Stimulated activated CD4-positive, alpha-beta T cell treated with anti-CD3 and anti-CD28 coated beads, Interleukin-1b, Interleukin-23, amount 100 ng/mL, for 1 hour (primary cell): ENCODE measurements at places on chromosomes 12 and 14.

GRCh38 chr12:130658145-130658911 lies 57.8 kb downstream of the RIMBP2 start:
- no peak for DNase-seq

- no peak for DNase-seq
These were observed 949.7 kb downstream of the TRHDE start for GRCh38 chr12:73221836-73222235.

DNA sequence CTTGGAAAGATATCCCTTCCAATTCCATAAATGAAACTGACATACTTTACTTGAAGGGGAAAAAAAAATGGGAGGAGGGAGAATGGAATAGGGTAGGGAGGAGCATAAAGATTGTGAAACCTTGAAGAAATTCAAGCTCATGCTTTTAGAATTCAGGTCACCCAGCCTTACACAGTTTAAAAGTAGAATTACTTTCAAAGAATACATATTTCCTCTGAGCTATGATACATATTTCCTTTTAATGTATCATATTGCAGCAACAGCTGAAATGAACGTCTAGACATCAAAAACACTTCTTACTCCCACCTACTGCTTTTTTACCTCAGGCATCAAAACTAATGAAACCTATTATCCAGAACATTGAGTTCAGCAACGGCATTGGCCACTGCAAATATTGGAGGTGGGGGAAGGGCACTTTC lies 156.0 kb downstream of the MED13L start:
- no peak for DNase-seq

DNA sequence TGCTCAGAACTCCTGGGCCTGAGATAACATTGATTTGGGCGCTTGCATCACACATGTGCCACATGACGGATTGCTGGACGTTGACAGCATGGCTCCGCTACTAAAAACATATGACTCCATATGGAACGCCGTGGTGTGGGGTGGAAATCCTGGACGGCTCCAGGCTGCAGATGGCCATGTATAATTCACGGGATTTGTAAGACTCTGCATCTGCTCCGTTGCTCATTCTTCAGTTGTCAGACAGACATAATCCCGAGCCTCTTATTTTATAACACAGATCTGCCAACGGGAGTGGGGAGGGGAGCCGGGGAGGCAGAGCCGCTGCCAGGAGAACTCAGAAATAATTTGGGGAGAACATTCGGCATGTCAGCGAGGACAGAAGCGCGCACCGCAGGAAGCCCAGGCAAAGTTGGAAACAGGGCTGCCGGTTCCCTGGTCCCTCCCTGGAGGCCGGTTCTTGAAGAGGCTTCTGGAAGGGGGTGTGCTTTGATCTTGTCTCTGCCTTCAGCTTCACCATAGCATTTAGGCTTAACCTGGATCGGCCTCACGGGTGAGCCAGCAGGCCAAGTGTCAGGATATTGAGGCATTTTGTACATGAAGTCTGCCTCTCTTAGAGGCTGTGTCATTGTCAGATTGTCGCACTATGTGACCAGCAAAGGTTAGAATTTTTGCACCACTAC lies 45.8 kb upstream of the MYL2 start:
- DNase-seq, result no peak

- no peak for DNase-seq
These were observed 179.7 kb downstream of the SSPN start for GRCh38 chr12:26374934-26375680.

- no peak for DNase-seq
These were observed 79.3 kb downstream of the ZFC3H1 start for GRCh38 chr12:71584356-71584755.

DNA sequence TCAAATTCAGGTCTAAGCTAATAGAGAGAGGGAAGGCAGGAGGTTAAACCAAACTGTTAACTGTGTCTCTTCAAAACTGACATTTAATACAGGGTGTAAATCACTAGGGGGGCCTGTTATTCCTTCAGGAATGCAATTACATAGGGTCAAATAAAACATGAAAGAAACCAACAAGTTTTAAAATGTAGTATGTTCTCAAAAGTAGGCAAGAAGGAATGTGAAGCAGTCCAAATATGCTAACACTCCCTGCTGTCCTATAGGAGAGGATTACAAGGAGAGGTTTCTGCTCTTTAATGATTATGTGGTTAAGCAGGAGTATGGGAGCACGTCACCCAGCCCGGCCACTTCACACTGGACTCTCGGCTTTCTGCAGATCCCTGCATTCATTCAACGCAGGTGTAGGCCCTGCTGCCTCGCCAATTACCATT lies 42.5 kb upstream of the BMP4 start:
- DNase-seq, result no peak

- no peak for DNase-seq
These were observed 12.3 kb upstream of the TMED10 start for GRCh38 chr14:75188520-75189268.

DNA sequence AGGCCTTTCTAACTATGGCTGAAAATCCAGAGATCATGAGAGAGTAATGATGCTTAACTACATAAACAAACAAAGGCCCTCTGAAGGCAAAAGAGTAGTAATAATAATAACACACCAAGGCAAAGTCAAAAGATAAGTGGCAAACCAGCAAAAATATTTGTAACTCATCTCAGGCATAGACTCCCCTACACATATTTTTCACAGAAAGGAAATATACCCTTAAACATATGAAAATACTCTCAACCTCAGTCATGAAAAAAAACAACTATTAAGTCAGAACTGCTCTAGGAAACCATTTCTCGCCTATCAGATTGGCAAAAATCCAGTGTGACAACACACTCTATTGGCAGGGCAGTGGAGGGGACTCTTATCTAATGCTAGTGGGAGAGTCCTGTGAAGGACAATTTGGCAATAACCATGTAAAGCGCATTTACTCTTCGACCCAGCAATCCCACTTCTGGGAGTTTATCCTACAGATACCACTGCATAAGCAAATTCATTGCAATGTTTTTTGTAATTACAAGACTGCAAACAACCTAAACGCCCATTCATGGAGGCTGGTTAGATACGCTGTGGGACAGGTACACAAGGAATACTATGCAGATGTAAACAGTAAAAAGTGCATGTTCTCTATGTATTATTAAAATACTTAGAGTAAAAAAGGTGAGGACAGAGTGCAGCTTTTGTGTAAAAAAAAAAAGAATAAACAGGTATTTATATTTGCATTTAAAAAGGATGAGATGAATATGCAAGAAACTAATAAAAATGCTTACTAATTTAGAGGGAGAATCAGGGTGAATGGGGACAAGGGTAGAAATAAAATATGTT lies 26.0 kb upstream of the IL22 start:
- DNase-seq, result no peak

GRCh38 chr14:55142466-55142865 lies 13.4 kb downstream of the LGALS3 start:
- DNase-seq, result no peak

DNA sequence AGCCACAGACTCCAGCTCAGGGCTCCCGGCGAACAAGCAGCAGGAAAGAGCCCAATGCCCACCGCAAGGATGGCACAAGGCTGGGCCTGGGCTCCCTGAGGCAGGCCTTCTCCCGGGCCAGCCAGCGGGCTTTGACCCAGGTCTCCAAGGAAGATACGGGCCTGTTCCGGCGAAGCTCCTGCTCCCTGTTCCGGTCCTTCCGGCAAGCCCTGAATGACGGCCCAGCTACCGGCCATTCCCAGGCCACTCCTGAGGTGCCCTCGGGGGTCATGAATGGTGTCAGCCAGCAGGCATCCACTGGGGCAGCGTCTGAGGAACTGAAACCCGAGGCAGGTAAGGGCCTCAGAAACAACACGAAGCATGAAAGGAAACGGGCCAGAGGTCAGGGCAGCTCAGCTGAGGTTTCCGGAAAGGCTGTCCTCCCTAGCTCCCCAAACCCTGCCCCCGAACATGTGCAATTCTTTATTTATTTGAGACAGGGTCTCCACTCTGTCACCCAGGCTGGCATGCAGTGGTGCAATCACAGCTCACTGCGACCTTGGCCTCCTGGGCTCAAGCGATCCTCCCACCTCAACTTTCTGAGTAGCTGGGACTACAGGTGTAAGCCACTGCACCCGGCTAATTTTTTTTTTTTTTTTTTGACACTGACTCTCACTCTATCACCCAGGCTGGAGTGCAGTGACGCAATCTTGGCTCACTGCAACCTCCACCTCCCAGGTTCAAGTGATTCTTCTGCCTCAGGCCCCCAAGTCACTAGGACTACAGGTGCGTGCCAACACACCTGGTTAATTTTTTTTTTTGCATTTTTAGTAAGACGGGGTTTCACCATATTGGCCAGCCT lies 6.0 kb downstream of the EXOC3L4 start:
- no peak for DNase-seq

GRCh38 chr12:117058442-117059072 lies 40.7 kb downstream of the TESC start:
- DNase-seq, result no peak

GRCh38 chr12:56337753-56338251 lies 882 bp upstream of the IL23A start:
- DNase-seq, result no peak

- DNase-seq, result no peak
These were observed 352 bp downstream of the PLXNC1 start for GRCh38 chr12:94148739-94149118.

DNA sequence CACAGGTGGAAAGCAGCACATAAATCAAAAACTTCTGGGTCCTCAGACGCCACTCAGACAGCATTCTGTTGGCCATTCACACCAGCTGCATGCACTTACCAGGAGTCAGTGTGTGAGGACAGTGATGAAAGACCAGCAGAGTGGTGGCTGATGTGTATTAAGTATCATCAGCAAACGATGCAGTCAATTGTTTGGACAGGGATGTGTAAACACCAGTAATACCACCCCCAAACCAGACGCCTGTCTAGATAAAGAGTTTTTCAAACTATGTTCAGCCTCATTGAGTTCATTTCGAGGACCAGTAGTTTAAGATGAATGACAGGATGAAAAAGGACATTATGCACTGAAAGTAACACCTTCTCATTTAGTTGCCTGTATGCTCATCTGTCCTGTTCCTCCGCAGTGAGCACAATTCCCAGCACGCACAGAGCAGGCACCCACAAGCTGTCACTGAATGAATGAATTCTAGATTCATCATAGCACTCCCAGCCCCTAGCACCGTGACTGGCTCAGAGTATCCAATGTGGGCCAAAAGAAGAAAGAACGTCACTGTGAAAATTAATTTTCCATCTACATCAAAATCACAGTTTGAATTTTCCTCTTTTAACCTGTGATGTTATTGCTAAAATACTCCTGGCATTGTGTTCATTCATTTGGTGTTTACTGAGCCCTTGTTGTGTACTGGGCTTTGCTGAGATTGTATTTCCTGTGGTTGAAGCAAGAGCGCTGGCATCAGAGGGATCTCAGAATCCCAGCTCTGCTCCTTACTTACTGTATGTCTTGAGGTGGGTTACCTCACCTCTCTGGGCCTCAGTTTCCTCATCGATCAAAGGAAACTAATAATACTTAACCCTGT lies 124.8 kb upstream of the NOS1 start:
- DNase-seq, result no peak

- no peak for DNase-seq
These were observed 2.2 kb downstream of the NCKAP5L start for GRCh38 chr12:49825971-49826421.
